ENCODE measurements at places on chromosomes 2 and 18. TPM values are rescaled to one million over a fixed set of nuclear protein-coding genes. Genes with fewer than 3 reads are reported as not detected.

GRCh38 chr18:55119016-55119415, 159.8 kb upstream of the CCDC68 start:
- H3K4me1 ChIP-seq: no peaks in the 10 kb centered on the region
- no peaks in the 10 kb centered on the region for H3K27me3 ChIP-seq
- no peak overlapping the region for H3K27ac ChIP-seq

DNA sequence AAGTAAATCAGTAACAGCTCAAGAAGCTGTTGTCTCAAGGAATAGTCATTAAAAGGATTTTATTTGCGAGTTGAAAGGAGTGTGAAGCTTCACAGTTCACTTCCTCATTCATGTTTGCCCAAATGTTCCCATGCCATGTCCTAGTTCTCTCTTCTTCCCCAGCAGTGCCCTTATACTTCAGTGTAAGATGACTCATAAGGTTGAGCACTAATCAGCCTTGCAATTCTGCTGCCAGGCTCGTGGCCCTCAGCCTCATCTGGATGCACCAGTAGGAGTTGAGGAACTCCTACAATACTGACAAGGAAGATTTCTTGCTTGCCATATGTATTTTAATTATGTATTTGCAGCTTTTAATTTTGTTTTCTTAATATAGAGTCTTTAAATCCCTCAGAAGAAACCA, 1980.4 kb downstream of the SUCLG1 start:
- no peaks in the 10 kb centered on the region for H3K36me3 ChIP-seq
- H3K4me3 ChIP-seq: no peak overlapping the region
- DNase-seq: no peak
- no peaks in the 10 kb centered on the region for H3K4me1 ChIP-seq
- H3K27ac ChIP-seq: no peak overlapping the region

- no peak overlapping the region for H3K27ac ChIP-seq
- peaks cover 39% of the 10 kb centered on the region for H3K27me3 ChIP-seq
- no peaks in the 10 kb centered on the region for H3K4me1 ChIP-seq
- no peak overlapping the region for H3K4me3 ChIP-seq
- H3K36me3 ChIP-seq: no peaks in the 10 kb centered on the region
Measured at GRCh38 chr18:49581371-49581770, 19.5 kb downstream of the LIPG start.

- no peak for DNase-seq
- H3K27me3 ChIP-seq: peaks cover 10% of the 10 kb centered on the region
- H3K27ac ChIP-seq: no peak overlapping the region
- H3K36me3 ChIP-seq: no peaks in the 10 kb centered on the region
Measured at GRCh38 chr2:31008561-31009114, 129.6 kb downstream of the GALNT14 start.

The NAGK gene
- 53.8 TPM for total RNA-seq

The CREG2 gene
- total RNA-seq: not detected

DNA sequence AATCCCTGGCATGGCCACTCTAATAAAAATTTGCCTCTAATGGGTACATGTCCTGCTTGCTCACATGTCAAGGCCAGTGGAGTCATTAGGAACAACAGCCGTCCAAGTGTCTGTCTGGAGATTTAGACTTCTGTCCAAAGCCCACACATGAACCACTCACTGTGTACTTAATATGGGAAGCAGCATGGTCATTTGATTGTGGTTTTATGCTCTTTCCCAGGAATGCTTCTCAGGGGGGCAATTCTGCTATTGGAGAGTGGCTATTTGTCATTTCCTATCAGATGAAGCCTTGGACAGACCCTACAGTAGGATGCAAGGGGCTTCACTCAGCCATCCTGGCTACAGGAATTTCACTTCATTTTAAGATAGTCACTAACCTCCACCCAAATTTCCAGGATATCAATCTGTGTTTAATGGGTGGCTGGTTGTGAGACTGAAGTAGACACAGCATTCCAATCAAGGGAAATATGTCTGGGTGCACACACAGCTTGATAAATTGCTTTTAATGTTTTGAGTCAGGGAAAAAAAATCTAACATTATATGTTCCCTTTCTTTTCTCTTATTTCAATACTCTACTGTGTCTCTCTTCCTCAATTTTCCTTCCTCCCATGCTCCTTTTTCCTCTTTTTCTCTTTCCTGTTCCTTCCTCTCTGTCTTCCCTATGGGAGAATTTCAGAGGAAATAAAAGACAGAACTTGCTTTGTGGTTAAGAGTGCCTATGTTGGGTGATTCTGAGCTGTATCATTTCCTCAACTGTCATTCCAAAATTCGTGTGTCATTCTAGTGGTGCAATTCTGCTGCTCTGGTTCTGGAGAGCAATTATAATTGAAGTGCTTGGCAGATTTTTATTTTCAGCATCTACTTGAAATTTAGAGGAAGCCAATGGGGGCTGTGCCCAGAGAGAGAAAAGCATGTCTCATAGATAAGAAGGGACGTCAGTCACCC, 320.1 kb downstream of the OSR1 start:
- H3K36me3 ChIP-seq: no peaks in the 10 kb centered on the region
- no peaks in the 10 kb centered on the region for H3K27me3 ChIP-seq
- no peak overlapping the region for H3K27ac ChIP-seq
- H3K4me1 ChIP-seq: no peaks in the 10 kb centered on the region
- no peak overlapping the region for H3K4me3 ChIP-seq
- DNase-seq: no peak

DNA sequence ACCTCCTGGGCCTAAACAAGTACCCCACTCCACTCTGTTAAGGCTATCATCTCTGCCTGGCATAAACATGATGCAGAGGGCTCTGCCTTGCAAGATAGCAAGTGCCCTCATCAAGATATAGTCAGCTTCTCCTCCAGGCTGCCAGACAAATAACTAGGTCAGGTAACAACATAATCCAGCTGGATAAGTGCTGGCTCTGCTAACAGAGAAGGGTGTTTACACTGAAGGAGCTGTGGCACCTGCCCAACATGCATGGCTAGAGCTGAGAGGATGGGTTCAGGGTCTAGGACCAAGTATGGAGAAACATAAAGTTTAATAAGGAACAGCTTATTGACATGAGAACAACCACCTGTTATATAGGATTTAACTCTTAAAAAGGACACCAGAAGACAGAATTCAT, 42.8 kb downstream of the DLGAP1 start:
- H3K27ac ChIP-seq: no peak overlapping the region
- no peaks in the 10 kb centered on the region for H3K4me1 ChIP-seq
- no peak for DNase-seq
- no peak overlapping the region for H3K4me3 ChIP-seq
- no peaks in the 10 kb centered on the region for H3K36me3 ChIP-seq
- H3K27me3 ChIP-seq: no peaks in the 10 kb centered on the region

GRCh38 chr2:224904381-224904780, 137.9 kb downstream of the DOCK10 start:
- H3K4me1 ChIP-seq: peaks cover 70% of the 10 kb centered on the region
- H3K4me3 ChIP-seq: no peak overlapping the region
- H3K27me3 ChIP-seq: no peaks in the 10 kb centered on the region
- H3K36me3 ChIP-seq: peaks cover 14% of the 10 kb centered on the region
- no peak overlapping the region for H3K27ac ChIP-seq

All from activated T-cell treated with anti-CD3 and anti-CD28 coated beads, Interleukin-2, amount 50 U/mL, for 72 hours (primary cell).